Central memory CD8-positive, alpha-beta T cell (primary cell): ENCODE measurements at places on chromosomes 5 and 9.

DNA sequence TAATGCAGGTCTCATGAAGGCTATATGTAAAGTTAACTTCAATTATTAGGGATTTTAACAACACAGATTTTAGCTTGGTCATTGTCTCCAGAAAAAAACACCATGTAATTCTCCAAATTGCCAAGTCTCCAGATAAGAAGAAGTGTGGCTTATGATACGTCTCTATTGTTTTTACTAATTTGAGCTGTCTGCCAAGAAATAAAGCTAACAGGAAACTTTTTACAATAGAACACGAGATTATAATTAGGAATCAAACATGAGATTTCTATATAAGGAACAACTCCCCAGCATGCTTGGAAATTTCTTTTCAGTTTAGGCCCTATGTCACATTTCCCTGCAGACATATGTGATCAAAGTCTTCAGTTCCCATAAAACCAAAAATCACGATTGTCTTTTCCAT is 142.7 kb downstream of the MCTP1 start:
- H3K27me3 ChIP-seq: no peaks in the 10 kb centered on the region
- H3K36me3 ChIP-seq: peaks cover 1% of the 10 kb centered on the region
- no peak overlapping the region for H3K4me3 ChIP-seq
- no peak for DNase-seq
- no peaks in the 10 kb centered on the region for H3K4me1 ChIP-seq
- no peak overlapping the region for H3K27ac ChIP-seq

DNA sequence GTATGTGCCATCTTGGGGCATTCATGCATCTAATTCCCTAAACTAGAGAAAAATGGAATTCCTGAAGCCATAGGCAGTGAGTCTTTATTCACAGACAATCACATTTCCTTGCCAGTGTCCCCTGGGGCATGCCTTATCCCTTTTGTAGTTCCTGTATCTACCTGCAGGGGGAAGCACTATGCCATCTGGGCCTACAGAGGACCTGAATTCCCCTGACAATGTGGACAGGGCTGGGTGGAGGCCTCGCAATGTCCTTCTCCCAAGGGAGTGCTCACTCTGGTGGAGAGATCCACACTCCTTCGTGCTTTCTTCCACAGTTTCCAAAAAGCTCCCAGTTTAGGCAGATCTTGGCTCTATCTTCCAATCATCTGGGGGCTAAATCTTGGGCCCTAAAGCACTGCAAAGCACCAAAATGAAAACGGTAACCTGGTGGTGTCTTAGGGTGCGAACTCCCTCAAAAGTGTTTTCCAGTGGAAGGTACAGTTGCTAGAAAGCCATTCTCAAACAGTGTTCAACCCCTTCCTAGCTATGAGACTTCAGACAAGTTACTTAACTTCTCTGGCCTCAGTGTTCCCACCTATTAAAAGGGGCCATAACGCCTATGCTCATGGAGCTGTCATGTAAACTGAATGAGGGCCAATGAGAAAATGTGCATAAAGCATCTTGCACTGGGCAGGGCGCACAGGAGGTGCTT is 17.5 kb downstream of the WHRN start:
- peaks cover 17% of the 10 kb centered on the region for H3K4me1 ChIP-seq
- no peak overlapping the region for H3K4me3 ChIP-seq

DNA sequence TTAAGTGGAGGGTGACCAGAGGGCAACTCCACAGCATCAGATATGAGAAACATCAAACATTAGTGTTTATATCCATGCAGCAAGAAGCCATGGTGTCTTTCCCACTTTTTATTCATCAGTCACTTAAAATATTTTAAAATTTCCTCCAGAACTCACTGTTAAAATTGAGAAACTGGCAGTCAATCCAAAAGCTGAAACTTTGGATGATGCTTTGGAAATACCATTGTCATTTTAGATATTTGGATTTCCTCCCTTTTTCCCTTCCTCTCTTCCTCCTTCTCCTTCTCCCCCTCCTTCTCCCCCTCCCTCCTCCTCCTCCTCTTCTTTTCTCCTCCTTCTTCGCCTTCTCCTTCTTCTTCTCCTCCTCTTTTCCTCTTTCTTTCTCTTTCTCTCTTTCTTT is 33.1 kb upstream of the NTRK2 start:
- no peak for DNase-seq
- H3K36me3 ChIP-seq: no peaks in the 10 kb centered on the region
- no peaks in the 10 kb centered on the region for H3K4me1 ChIP-seq
- no peaks in the 10 kb centered on the region for H3K27me3 ChIP-seq

GRCh38 chr5:88663793-88664216 is 219.2 kb downstream of the MEF2C start:
- H3K27ac ChIP-seq: no peak overlapping the region
- DNase-seq: no peak
- H3K27me3 ChIP-seq: peaks cover 94% of the 10 kb centered on the region
- peaks cover 9% of the 10 kb centered on the region for H3K36me3 ChIP-seq

DNA sequence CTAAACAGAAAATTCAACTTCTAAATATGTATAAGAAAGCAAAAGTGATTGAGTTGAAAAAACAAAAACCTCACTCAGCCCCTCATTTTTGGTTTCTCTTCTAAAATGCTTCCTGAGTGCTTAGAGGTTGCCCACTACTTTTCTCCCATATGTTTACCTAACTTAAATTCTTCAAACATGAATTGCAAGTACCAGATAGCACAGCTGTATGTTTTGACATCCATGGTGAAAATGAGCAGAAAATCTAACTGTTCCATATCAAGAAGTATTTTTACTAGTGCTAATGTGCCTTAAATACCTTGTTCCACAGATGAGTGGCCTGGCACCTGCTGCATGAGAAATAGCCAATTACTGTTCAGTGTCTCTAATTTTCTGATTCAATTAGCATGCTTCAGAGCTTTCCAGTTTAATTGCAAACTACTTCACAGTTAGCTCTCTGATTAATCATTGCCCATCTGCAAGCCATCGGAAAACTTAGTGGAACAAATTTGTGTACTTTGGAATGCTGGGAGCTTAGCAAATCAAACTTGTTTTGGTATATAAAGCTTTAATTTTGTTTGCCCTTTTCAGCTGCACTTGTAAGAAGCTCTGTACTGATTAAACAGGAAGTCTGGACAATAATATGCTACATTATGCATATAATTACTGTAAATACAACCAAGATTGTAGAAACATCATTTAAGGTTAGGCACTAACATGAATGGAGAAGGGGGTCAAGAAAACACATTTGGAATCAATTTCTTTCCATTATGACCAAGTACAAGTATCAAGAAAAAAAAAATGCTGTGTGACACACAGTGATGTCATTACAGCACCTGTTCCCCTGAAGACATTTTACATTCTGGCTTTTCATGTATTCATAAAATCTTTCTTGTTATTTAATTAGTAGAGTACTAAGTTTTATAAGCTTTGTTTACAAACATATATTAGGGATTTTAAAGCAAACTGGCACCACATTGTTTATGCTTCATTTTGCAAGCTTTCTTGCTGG is 65.6 kb downstream of the POU5F2 start:
- no peaks in the 10 kb centered on the region for H3K27me3 ChIP-seq
- no peaks in the 10 kb centered on the region for H3K36me3 ChIP-seq
- H3K27ac ChIP-seq: no peak overlapping the region
- no peak for DNase-seq
- no peak overlapping the region for H3K4me3 ChIP-seq
